Fibroblast of lung (primary cell): ENCODE measurements at places on chromosomes 11 and 22. TPM values are rescaled to one million over a fixed set of nuclear protein-coding genes. Genes with fewer than 3 reads are reported as not detected.

CABP7 gene
- not detected in 2 replicates for total RNA-seq

HEPHL1 gene
- total RNA-seq, result not detected in 2 replicates

ELFN2 gene
- under 0.01 TPM in 2 replicates for total RNA-seq

CASP5 gene
- total RNA-seq, result 0.17 and 0.26 TPM in 2 replicates

SAA4 gene
- not detected in 2 replicates for total RNA-seq

NR1H3 gene
- 55.5 and 56.3 TPM in 2 replicates for total RNA-seq

RIC3 gene
- total RNA-seq, result not detected in 2 replicates
